ENCODE measurements at places on chromosomes 2 and 18.

DNA sequence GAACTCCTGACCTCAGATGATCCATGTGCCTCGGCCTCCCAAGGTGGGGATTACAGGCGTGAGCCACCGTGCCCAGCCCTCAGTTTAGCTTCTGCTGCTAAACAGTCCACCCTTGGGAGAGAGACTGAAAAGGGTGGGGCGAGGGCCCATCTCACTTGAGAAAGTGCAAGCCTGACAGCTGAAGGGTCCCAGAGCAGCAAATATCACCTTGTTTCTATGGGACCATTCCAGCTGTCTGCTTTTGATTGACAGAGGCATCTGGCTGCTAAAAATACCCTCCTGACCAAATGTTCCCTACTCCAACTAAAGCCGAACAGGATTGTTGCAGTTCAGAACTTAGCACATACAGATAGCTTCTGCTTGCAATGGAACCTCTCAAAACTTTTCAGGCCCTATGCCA is 436 bp upstream of the SMYD1 start:
- no peak for DNase-seq

- DNase-seq, result peak; percentile 90
Measured at GRCh38 chr2:44087036-44087713, 81.5 kb upstream of the PPM1B start.

GRCh38 chr2:28906376-28906775 is 11.9 kb downstream of the WDR43 start:
- DNase-seq, result no peak

DNA sequence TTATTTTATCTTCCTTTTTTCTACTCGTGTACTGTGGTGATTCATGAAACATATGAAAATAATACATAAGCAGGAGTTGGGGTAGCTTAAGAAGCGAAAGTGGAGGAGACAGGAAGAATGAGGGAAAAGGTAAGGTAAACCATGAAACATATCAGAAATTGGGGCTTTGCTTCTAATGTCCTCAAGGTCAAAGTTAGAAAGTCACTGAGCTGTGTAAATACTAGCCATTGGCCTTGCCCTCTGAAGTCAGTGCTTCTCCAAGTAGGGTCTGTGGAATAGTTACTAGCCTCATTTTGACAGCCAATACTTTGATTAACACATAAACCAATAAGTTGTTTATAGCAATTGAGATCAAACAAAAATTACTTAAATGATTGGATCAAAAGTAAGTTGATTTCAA is 117.2 kb downstream of the MAP4K4 start:
- no peak for DNase-seq

DNA sequence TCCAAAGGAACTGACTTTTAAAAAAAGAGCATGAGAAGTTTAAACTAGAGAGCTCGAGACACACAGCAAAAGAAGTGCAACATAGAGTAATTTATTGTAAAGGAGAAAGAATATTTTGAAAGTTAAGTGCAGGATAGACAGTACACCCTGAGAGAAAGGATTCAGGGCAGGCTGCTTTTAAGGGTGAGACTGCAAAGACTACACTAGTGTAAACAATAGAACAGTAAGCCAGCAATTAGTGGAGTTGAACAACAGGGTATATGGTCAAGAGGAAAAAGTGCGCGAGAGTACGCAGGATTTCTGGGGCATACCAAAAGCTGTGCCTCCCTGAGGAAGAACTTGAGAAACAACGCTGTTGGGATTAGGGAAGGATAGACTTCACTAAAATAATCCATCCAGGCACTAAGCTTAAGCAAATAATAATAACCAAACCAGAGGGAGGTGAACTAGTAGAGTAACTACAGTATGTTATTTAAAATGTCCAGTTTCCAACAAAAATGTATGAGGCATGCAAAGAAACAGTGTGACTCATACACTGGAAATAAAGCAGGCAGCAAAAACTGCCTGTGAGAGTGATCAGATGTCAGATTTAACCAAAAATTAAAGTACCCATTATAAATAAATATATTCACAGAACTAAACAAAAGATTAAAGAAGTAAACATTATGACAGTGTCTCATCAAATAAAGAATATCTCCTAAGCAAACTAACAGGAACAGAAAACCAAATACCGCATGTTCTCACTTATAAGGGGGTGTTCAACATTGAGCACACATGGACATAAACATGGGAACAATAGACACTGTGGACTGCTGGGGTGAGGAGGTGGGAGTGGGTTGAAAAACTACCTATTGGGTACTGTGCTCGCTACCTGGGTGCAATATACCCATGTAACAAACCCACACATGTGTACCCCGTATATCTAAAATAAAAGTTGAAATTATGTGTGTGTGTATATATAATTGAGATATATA is 40.5 kb upstream of the EMILIN2 start:
- no peak for DNase-seq

GRCh38 chr2:133789743-133790142 is 221.5 kb upstream of the NCKAP5 start:
- DNase-seq, result no peak

- peak; percentile 35 for DNase-seq
Measured at GRCh38 chr2:61471905-61472805, 1.3 kb upstream of the USP34 start.

Data from activated CD4-positive, alpha-beta memory T cell treated with anti-CD3 and anti-CD28 coated beads for 36 hours (primary cell).